ENCODE measurements at places on chromosomes 16 and 17.

- DNase-seq = no peak
Measured at GRCh38 chr17:3539881-3540540, 17.6 kb downstream of the TRPV3 start.

DNA sequence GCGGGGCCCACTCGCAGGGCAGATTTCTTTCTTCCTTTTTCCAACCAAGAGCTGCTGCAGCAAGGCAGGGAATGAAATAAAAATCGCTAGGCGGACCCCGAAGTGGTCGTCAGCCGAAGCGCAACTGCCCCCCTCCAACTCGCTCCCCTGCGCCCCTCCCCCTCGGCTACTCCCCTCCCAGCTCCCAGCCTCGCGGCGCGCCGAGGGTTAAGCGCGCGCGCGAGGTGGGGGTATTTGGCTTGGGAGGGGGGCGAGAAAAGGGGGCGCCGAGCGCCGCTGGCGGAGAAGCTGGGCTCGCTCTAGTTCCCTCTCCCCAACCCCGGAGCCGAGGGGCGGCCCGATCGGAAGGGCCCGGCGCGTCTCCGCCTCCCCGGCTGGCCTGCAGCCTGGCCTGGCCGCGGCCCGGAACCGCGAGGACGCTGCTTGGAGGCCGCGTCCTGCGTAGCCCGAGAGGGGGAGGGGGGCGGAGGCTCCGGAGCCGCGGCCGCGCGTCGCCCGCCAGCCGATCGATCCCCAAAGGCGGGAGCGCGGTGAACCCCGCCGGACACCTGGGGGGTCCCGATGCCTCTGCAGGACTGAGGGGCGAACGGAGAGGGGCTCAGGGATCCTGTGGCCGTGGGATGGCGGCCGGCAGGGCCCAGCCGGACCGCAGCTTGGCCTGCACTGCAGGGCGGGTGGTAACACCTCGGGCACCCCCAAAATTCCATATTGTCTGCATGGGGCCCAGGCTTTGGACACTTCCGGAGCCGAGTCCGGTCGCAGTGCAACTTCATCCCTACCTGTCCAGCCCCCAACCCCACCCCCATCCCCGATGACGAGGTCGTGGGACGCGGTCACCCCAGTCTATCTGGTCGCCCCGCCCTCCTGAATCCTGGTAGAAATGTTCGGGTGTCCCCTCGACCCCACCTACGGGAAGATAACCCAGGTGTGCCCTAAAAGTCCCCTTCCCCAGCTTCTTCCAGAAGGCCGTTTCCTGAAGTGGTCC, 4.9 kb upstream of the CBX4 start:
- no peak for DNase-seq

- no peak for DNase-seq
Measured at GRCh38 chr16:79599837-79600637, 500 bp downstream of the MAF start.

GRCh38 chr17:75544250-75544649, 18.8 kb downstream of the LLGL2 start:
- no peak for DNase-seq

- DNase-seq = no peak
Measured at GRCh38 chr17:81388612-81389367, 6.5 kb upstream of the BAHCC1 start.

GRCh38 chr16:61900482-61900881, 135.8 kb downstream of the CDH8 start:
- DNase-seq = no peak

- no peak for DNase-seq
Measured at GRCh38 chr16:130533-131173, 7.8 kb downstream of the NPRL3 start.

GRCh38 chr17:57625957-57626356, 119.1 kb downstream of the CCDC182 start:
- DNase-seq = no peak

DNA sequence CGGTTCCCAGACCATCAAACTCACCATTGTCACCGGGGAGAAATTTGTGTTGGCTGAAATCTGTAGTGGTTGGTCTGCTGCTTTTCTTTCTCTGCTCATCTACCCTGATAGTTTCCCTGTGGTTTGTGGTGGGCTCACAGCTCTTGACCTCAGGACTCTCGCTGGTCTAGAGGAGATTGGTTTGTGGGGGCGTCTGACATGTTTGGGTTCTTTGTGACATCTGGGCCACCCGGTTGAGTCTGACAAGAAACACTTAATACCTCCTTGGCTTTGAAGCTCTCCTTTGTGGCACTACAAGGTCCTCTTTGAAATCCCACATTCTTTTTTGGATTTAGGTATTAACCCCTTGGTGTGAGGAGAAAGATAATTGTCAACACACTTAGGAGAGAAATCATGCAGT, 662.0 kb downstream of the WWOX start:
- no peak for DNase-seq

GRCh38 chr17:78971756-78972506, 7.8 kb downstream of the LGALS3BP start:
- DNase-seq = no peak

- no peak for DNase-seq
Measured at GRCh38 chr17:79842656-79843473, 3.6 kb upstream of the CBX4 start.

GRCh38 chr16:82136956-82137821, 32.8 kb downstream of the MPHOSPH6 start:
- DNase-seq = no peak

GRCh38 chr17:34998205-34998604, 17.9 kb downstream of the LIG3 start:
- DNase-seq = peak; percentile 78

GRCh38 chr16:66324815-66325515, 41.5 kb upstream of the CDH5 start:
- DNase-seq = no peak

- DNase-seq = no peak
Measured at GRCh38 chr17:60652454-60653247, 25.0 kb upstream of the BCAS3 start.

DNA sequence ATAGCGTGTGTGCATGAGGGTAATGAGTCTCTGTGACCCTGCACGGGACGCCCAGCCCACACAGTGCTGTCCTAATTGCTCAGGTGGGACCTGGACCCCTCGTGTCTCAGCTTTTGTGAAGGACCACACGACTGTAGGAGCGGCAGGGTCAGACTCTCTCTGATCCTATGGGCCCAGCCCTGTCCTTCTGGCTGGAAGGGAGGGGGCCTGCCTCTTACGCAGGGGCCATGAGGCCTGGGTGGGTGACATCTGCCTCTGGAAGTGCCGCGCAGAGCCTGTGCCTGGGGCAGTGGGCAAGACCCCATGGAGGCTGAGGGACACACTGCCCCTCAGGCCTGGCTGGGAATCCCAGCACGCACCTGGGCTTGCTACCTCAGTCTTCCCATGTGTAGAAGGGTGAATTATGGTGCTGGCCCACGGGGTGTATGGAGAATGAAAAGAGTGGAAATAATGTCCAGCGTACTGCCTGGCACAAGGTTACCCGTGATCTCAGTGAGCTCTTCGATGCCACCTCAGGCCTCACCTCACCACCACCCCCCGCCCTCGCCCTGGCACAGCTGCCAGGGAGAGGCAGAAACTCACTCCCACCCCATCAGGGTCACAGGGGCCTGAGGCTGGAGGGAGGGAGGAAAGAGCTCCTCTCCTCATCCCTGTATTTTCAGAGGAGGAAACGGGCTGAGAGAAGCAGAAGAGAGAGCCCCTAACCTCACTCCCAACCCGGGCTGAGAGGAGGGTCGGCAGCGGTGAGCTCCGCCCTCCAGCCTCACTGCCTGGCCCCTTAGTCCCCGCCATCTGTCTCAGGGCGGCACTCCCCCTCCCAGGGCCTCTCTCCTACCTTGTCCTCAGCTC, 27.1 kb upstream of the DBNDD1 start:
- no peak for DNase-seq

GRCh38 chr16:57923841-57924240, 47.1 kb downstream of the CNGB1 start:
- DNase-seq = no peak

GRCh38 chr17:66730461-66730923, 104.4 kb upstream of the CACNG5 start:
- no peak for DNase-seq

DNA sequence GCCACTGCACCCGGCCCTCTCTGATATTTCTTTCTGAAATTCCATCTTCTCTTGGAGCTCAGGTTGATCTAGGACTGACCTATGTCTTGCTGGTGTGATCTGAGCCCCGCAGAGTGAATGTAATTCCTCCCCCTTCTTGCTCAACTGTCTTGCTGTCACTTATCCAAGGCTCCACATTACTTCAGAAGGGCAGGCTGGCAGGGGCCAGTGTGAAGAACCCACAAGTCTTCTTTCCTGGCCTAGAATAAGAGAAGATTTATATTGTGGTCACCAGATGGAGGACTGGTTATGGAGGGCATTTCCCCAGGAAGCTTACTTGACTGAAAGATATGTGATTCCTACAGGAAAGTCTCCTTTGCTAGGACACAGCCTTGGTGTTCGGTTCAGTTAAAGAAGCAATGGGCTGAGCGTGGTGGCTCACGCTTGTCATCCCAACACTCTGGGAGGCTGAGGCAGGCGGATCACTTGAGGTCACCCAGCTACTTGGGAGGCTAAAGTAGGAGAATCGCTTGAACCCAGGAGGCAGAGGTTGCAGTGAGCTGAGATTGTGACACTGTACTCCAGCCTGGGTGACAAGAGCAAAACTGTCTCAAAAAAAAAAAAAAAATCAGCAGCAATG, 13.4 kb downstream of the ITGAL start:
- DNase-seq = no peak

- DNase-seq = peak; percentile 86
Measured at GRCh38 chr16:88803264-88803987, at the start of gene CDT1. Gene CDT1 (plus strand): TSS chr16:88803789. CDS start chr16:88803832, 43 bp downstream.

DNA sequence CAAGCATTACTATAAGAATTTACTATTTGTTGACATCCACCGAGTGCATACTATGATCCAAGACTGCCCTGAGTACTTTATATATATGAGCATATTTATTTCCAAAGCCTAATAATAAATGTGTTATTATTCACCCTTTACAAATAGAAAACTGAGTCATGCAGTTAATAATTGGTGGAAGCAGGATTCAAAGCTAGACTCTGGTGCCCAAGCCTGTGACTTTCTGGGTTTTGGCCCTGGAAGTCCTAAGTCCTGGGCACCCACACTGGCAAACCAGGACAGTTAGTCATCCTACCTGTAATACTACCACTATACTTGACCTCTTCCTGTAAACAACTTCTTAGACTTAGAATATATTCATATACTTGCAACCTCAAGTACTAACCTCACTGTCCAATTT, 257.4 kb upstream of the IRX5 start:
- no peak for DNase-seq

DNA sequence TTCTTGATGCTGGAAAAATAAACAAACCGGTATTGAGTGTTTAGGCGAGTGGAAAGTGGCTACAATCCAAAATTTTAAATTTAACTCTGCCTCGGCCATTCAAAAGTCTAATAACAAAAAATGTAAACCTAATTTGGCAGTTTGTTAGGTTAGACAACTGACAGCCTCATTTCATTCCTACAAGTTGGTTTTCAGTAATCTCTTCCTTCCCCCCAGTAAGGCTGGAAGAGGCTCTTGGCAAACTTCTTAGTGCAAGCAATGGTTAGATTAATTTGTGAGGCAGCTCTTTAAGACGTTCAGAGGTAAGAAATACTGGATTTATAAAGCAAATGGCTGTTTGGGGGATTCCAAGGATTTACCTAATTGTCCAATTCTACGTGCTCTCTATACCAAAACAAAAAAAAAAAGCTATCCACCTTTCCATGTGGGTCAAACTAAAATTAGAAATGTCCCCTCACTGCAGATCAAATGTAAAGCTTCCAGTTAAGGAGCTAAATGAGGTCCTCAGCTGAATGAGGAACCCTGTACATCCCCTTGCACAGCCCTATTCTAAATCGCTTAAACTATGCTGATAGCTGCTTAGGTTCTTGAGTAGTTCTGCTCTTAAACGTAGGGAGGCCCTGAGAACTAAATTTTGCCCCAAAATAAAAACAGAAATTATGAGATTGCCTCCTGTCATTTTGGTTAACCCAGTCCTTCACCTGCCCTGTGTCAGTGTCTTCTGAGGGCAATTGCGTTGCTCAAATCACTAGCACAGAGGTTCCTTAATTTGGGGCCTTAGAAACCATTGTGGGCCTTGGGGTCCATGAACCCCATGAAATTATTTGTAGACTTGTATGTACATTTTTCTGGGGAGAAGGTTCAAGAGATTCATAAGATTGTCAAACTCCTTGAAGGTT, 2.9 kb downstream of the HEXIM1 start:
- no peak for DNase-seq

- no peak for DNase-seq
Measured at GRCh38 chr17:64083563-64084085, 46.3 kb downstream of the ERN1 start.

GRCh38 chr17:50923611-50924010, 57.5 kb upstream of the TOB1 start:
- DNase-seq = no peak

GRCh38 chr17:69452664-69453260, 38.3 kb downstream of the MAP2K6 start:
- DNase-seq = no peak

- DNase-seq = no peak
Measured at GRCh38 chr17:64309710-64310109, 46.6 kb upstream of the TEX2 start.

- DNase-seq = no peak
Measured at GRCh38 chr16:26747760-26748159, 319.0 kb upstream of the C16orf82 start.

- no peak for DNase-seq
Measured at GRCh38 chr16:78284957-78285434, 185.5 kb downstream of the WWOX start.

DNA sequence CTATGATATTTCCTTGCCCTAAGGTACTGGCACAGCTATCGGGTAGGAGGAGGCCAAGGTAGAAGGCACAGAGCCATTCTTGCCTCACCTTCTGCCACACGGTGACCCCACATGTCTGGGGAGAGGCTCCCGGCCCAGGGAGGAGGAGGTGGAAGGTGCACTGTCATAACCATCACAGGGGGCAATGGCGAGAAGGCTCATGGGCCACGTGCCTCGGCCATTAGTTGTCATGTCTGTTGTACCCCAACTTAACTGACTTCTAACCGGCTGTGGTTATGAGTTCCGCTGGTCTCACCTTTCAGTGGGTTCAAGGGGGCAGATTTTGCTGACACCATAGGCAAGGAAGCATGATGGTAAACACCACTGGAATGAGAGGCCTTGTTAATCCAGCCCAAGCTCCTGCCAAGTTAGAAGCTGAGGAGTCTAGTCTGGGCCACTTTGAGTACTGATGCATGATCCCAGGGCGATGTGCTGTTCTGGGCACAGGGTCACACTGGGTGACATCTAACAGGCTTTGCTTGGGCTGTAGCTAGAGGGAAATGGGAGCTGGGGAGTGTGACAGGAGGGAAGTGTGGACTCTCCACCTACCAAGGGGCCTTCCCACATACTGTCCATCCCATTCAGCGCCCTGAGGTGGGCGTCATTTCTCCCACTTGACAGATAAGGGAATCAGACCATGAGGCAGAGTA, 39.6 kb downstream of the HLF start:
- DNase-seq = no peak

DNA sequence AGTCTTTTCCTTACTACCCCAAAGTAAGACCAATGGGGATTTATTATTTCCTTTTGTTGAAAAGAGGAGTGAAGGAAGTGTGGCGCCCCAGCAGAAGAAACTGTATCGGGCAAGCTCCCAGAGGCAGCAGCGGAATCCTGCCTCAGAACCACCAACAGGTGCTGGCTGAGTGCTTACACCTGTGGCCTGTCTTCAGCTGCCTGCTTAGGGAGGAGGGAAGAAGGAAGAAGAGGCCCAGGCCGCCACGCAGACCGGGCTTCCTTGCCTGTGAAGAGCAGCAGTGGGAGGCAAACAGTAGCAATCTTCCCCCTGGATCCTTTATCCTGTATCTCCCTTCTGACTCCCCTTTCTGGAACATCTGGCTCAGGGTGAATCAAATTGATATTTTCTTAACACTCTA, 134.7 kb downstream of the AATF start:
- DNase-seq = no peak

Data from activated CD4-positive, alpha-beta T cell treated with anti-CD3 and anti-CD28 coated beads for 4 hours (primary cell).